H1 (cell line): ENCODE measurements at places on chromosomes 13 and 19. TPM values are rescaled to one million over a fixed set of nuclear protein-coding genes. Genes with fewer than 3 reads are reported as not detected.

DNA sequence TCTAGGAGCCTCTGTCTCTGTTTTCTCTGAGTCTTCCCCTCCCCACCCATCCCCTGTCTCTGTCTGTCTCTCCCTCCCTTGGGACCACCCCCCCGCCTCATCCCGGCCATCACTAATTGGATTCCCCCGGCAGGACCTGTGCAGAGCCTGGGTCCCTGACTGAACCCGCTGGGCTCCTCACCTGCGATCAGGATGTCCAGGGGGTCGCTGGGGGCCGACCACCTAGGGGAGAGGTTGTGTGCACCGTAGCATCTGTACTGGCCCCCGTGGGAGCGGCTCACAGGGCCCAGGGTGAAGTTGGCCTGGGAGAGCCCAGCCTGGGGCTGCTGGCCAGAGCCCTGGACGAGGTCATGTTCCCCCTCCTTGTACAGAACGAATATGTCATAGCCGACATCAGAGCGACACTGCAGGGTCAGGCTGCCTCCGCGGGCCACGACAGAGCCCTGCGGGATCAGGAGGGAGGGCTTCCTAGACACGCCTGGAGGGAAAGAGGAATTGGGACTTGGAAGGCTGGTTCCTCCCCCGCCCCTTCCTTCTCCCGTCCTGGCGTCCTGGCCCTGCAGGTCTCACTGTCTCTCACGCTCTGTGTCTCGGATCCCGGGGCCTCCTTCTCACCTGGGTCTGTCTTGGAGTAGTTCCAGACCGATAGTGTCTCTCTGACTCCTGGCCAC, 1.8 kb downstream of the LILRB5 start:
- no peaks in the 10 kb centered on the region for H3K4me1 ChIP-seq
- H3K27me3 ChIP-seq = no peaks in the 10 kb centered on the region; the same call in 1 of the 2 replicates
- no peaks in the 10 kb centered on the region for H3K36me3 ChIP-seq
- H3K27ac ChIP-seq = no peak overlapping the region
- DNase-seq = peak; percentile 41
- H3K4me3 ChIP-seq = no peak overlapping the region

GRCh38 chr19:51607920-51608562, 22.2 kb downstream of the SIGLEC5 start:
- no peak overlapping the region for H3K4me3 ChIP-seq
- H3K27ac ChIP-seq = no peak overlapping the region
- no peaks in the 10 kb centered on the region for H3K36me3 ChIP-seq
- no peaks in the 10 kb centered on the region for H3K4me1 ChIP-seq
- H3K27me3 ChIP-seq = no peaks in the 10 kb centered on the region
- peak; percentile 70 for DNase-seq

DNA sequence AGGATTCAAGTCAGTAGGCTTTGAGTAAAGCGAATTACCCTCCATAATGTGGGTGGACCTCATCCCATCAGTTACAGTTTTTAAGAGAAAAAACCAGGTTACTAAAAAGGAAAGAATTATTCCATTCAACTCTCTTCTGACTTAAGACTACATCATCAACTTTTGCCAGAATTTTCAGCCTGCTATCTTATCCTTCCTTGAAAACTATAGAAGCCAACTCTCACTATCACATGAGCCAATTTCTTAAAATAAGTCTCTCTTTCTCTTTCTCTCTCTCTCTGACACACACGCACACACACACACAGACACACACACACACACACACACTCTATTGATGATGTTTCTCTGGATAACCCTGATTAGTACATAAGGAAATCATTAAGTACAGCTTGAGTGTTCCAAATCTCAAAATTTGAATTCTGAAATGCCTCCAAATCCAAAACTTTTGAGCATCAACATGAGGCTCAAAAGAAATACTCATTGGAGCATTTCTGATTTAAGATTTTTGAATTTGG, 217.0 kb upstream of the PRR20A start:
- no peaks in the 10 kb centered on the region for H3K36me3 ChIP-seq
- no peaks in the 10 kb centered on the region for H3K27me3 ChIP-seq

DNA sequence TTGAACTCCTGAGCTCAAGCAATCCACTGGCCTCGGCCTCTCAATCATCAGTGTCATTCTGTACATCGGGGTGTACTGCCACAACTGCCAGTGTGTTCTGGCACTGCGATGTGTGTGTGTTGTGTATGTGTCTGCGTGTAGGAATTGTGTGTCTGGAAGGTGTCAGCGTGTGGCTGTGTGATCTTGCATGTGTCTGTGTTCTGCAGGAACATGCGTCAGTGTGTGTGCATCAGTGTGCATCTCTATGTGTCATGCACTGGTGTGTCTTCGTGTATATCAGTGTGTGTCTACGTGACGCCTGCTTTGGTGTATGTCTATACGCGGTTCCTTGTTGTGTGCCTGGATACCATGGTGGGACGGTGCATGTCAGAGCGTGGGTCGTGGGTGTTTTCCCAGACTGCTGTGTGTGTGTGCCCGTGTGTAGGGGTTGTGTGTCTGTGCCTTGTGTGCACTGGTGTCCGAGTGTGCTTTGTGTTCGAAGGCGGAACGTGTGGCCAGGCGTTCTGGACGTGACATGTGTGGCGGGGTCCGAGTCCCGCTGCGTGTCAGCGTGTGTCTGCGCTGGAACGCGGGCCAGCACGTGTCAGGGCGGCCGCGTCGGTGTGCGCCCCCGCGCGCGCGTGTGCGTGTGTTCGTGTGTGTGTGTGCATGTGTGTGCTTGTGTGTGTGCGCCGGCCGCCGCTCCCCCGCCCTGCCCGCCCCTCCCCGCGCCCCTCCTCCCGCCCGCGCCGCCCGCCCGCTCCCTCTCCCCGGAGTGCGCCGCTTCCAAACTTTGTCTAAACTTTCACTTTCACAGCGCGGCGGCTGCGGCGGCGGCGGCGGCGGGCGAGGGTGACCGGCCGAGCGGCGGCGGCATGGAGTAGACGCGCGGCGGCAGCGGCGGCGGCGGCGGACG, at the start of gene NFIX:
NFIX (plus strand) TSS at position 775 of the 895 bp plus-strand sequence. CDS start 363 bp downstream, outside the sequence.
- H3K36me3 ChIP-seq = peaks cover 8% of the 10 kb centered on the region; the same call in 1 of the 2 replicates
- H3K27ac ChIP-seq = no peak within 1 kb of the TSS
- no peak for DNase-seq
- peak within 1 kb of the TSS; percentile 23 for H3K4me3 ChIP-seq

Gene FBXO46
- total RNA-seq = 38.9 and 42.3 TPM in 2 replicates

Gene CALR3
- 0.32 and 0.33 TPM in 2 replicates for total RNA-seq

Gene ZNF580
- total RNA-seq = 24.6 and 26.3 TPM in 2 replicates
